ENCODE measurements at places on chromosomes 2 and 18. TPM values are rescaled to one million over a fixed set of nuclear protein-coding genes. Genes with fewer than 3 reads are reported as not detected.
A peak's percentile ranks its signal among the peaks of the same experiment; 100 is the strongest.

Gene CPS1
- total RNA-seq: 1.4 TPM

Gene PEX13
- 14.3 TPM for total RNA-seq

- DNase-seq: no peak
Observed at GRCh38 chr2:28527196-28527595, 31.3 kb downstream of the PLB1 start.

GRCh38 chr2:207765547-207765946 lies 4.2 kb downstream of the FZD5 start:
- DNase-seq: no peak

DNA sequence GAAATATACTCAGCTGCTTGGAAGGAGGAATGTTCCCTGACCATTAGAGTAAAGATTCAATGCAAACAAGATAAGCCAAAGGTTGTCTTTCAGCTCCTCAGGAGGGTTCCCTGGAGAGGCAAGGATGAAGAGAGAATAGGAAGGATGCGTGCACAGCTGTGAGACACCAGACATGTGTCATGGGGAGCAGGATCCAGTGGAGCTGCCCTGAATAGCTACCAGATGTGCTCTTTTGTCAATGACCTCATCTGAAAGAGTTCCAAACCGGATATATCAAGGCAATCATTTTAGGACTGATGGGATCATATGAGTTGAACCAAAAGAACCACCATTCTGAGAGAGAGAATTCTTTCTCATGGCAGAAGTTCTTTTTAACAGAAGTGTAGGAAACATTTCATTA lies 490.6 kb downstream of the IRS1 start:
- no peak for DNase-seq

- no peak for DNase-seq
Observed at GRCh38 chr2:68696554-68696953, 38.1 kb upstream of the ARHGAP25 start.

- DNase-seq: peak; percentile 56
Observed at GRCh38 chr2:158191076-158191895, 89.6 kb downstream of the UPP2 start.

GRCh38 chr18:38606841-38607240 lies 1041.2 kb upstream of the CELF4 start:
- no peak for DNase-seq

DNA sequence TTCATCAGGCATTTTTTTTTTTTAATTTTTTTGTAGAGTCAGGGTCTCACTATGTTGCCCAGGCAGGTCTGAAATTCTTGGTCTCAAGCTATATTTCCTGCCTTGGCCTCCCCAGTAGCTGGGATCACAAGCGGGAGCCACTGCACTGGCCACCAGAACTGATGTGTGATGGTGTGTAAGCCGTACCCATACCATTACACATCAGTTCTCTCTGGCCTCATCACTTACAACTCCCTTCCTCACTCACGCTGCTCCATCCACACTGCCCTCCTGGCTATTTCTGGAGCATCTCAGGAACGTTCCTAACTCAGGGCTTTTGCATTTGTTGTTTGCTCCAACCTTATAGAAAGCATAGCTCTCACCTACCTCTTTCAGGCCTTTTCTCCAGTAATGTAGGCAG lies 834.5 kb upstream of the ID2 start:
- no peak for DNase-seq

- DNase-seq: no peak
Observed at GRCh38 chr18:23990474-23991410, 23.8 kb upstream of the TTC39C start.

GRCh38 chr2:232436381-232437194 lies 19.4 kb upstream of the ALPI start:
- DNase-seq: no peak

GRCh38 chr2:137828624-137829023 lies 135.6 kb upstream of the HNMT start:
- DNase-seq: no peak

DNA sequence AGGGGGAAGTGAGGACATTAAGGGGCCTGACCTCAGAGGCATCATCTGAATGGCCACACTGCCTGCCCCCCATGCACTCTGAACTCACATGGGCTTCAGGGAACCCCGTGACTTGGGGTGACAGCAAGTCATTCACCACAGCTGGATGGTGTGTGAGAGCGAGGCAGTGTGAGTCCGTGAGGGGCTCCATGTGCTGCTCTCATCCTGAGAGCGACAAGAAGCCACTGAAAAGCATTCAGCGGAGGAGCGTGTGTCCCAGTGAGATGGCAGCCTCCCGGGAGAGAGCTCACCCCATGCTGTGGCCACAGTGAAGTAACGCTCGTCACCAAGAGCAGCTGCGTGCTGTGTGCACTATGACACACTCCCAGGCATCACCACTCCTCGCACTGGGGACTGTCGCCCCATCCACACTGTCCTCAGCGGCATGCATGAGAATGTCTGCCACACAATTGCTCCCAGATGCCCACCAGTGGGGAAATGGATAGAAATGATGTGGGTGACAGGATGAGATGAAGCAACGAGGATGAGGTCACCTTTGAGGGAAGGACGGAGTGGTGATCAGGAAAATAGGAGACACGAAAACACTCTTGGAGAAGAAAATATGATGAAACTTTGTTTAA lies 213.0 kb upstream of the RAB6C start:
- no peak for DNase-seq
